ENCODE measurements at places on chromosomes 1 and 21. TPM values are rescaled to one million over a fixed set of nuclear protein-coding genes. Genes with fewer than 3 reads are reported as not detected.
A peak's percentile ranks its signal among the peaks of the same experiment; 100 is the strongest.

DNA sequence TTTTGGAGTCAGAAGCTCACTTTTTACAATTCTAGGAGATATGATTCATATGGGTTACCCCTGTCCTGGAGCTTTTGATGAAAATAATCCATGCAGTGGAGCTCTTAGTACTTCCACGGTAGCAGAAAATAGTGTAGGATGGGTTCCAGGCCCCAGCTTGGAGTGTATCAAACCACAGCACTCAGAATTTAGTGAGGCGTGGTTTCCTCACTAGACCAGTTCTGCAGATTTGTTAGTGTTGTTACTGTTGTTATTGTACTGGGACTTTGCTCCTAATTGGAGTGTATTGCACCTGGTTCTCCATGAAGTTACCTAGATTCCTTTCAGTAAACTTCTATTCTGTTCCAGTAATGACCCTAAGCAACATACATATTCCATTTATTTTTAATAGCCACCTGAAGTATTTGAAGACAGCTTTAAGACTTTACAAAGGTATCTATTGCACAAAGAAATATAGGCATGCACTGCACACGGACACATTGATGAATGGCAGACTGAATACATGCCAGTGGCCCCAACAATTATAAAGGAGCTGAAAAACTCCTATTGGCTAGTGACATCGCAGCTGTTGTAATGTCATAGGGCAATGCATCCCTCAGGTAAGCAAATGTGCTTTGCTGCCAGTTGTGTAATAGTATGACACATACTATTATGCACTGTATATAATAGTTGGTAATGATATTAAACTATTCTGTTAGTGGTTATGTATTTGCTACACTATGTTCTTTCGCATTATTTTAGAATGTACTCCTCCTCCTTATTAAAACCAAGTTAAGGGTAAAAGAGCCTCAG, 1058.0 kb downstream of the KCNT2 start:
- no peak for DNase-seq

DNA sequence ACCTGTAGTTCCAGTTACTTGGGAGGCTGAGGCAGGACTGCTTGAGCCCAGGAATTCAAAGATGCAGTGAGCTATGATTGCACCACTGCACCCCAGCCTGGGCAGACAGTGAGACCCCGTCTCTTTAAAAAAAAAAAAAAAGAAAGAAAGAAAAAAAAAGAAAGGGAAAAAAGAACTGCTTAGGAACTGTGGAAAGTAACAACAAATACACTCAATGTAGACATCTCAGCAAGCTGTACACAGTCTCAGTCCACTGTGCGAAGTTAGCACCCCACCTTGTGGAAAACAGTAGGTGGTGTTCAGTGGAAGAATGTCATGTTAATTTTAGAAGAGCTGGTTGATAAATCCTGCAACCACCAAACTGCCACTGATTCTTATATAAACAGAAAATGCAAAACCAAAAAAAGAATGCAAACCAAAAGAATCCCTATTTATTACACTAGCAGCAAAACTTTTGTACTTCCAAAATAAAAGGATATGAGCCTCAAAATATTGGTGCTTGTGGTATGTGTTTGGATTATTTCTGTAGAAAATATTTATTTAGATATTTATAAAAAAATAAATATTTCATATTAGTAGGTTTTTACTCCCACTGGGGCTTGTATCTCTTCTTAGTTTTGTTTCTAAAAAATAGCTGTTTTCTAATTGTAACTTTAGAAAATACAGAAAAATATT, 31.1 kb downstream of the ALG14 start:
- DNase-seq = peak; percentile 84

- no peak for DNase-seq
Observed at GRCh38 chr1:53057127-53057526, 4.9 kb upstream of the PODN start.

GRCh38 chr1:241992734-241993133, 6.2 kb downstream of the MAP1LC3C start:
- peak; percentile 78 for DNase-seq

TP53BP2 gene
- total RNA-seq = 118 TPM

DNA sequence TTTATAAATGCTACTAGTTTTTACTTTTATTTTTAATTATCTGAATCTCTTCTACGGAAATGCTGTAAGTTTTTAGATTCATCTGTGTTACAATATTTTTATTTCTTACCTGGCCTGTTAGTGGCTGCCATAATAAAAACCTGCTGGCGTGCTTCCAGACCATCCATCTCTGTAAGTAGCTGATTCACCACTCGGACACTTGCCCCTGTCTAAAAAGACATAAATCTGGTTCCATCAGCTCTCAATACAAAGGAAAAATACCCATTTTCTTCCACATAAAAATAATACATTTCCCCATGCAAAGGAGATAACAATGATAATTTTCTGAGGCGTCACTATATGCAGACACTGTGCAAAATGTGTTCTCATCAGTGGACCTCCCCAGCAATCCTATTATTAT, 62.0 kb downstream of the NVL start:
- no peak for DNase-seq

VAMP4 gene
- 10.7 TPM for total RNA-seq

GRCh38 chr1:156750191-156750672, 1.2 kb downstream of the HDGF start:
- DNase-seq = no peak

CYP4Z1 gene
- total RNA-seq = not detected

GRCh38 chr1:180425952-180426351, 76.4 kb downstream of the ACBD6 start:
- peak; percentile 7 for DNase-seq

DNA sequence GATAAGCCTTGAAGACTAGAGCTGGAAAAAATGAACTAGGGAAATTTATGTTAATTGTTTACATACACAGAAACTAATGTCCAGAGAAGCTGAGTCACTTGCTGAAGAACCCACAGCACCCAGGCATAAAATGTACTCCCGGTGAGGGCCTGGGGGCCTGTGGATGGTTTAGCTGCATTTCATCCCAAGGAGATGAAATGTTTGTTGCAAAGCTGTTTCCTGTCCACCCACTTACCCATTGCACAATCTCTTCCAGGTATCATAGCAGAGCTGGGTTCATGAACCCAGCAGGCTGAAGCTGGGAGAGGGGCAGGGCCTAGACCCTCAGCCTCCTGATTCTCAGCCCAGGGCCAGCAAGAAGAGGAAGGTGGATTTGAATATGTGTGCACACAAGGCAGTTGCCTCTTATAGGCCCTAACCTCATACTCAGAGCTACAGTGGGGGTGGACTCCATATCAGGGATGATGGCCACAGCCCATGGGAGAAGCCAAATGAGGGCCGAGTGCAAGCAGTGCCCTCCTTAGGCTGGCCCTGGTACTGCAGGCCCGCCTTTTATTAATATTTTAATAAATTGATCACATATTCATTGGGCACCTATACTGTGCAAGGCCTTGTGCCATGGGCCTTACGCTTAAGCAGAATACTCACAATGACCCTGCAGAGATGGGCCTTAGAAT, 110.8 kb downstream of the LACTBL1 start:
- DNase-seq = peak; percentile 95

DNA sequence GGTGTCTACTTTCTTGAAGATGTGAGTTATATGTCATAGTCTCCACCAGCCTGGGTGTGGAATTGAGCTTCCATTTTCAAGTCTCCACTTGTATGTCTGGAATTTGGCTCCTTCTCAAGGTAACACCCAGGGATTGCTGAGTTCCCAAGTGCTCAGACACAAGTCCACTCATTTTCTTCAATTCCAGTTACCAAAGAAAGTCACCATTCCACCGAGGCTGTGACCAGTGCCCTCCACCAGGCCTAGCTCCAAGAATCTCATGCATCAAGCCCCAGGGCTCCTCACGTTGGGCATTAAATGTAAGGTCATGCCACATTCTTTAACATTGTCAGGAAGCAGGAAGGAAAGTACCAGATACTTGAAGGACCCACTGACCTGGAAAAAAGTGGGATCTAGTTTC, 2.4 kb upstream of the RAB4A start:
- DNase-seq = peak; percentile 49

TRPM2 gene
- 0.52 TPM for total RNA-seq

DNA sequence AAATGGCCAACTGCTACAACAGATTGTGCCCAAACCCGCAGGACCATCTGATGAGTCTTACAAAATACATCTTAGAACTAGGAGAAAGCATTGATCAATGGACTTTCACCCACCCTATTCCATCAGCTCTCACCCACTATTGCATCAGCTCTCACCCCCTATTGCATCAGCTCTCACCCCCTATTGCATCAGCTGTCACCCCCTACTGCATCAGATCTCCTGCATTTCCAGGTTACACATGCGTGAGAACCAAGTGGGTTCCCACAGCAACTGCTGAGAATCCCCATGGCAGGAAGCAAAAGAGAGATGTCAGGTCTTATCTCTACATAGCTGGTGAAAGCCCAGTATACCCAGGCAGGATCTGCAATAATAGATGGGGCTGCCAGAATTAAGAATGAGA, 533.5 kb downstream of the LTN1 start:
- no peak for DNase-seq

GRCh38 chr1:39107341-39108290, 81.5 kb downstream of the NDUFS5 start:
- peak; percentile 60 for DNase-seq

DNA sequence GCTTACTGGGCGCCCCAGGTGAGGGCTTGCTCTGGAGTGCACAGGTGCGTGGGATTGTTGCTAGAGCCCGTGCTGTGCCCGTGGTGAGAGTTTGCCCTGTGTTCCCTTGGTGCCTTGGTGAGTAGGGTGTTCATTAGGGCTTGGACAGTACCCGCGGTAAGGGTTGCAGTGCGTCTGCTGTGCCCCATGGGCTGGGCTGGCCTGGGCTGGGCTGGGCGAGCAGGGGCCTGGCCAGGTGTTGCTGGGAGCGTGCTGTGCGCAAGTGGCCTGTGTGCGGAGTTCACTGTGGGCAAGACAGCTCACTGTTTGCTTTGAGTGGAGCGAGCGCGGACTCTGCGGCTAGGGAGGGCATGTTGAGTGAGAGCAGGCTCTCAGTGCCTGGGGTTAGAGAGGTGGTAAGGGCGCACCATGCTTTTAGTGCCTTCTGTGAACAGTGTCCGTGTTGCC, 725 bp downstream of the CR1L start:
- DNase-seq = no peak

RNF2 gene
- total RNA-seq = 31.3 TPM

GRCh38 chr21:42132183-42132582, 61.1 kb downstream of the UMODL1 start:
- DNase-seq = no peak

DNA sequence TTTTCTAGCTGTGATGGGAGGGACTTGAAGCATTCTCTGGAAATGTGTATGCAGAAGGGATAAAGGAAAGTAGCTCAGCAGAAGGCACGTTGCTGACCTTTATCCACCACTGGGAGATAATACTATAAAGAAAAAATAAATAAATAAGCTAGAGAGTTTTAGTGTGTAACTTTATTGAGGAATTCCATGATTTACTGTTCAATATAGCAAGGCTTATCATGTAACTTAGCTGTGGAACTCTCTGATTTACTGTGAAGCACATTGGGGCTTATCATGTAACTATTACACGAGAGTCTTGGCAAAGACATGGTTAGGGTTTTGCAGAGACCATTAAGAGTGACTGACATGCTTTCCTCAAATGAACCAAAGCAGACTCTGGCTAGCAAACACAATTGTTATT, 316.1 kb upstream of the SNX7 start:
- no peak for DNase-seq

- peak; percentile 43 for DNase-seq
Observed at GRCh38 chr1:74334147-74334546, 99.0 kb downstream of the TNNI3K start.

NBPF9 gene
- total RNA-seq = 11.3 TPM

MCM3AP gene
- 39.4 TPM for total RNA-seq

PCSK9 gene
- total RNA-seq = 17.5 TPM

DNA sequence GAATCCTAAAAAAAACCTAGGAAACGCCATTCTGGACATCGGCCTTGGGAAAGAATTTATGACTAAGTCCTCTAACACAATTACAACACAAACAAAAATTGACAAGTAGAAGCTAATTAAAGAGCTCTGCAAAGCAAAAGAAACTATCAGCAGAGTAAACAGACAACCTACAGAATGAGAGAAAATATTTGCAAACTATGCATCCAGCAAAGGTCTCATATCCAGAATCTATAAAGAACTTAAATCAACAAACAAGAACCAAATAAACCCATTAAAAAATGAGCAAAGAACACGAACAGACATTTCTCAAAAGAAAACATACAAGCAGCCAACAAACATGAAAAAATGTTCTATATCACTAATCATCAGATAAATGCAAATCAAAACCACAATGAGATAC, 58.6 kb downstream of the PTGFR start:
- DNase-seq = no peak

RNU1-2 gene
- under 0.01 TPM for total RNA-seq

GRCh38 chr1:55893155-55893554, 678.0 kb upstream of the USP24 start:
- peak; percentile 78 for DNase-seq

RNU1-1 gene
- total RNA-seq = under 0.01 TPM

DNA sequence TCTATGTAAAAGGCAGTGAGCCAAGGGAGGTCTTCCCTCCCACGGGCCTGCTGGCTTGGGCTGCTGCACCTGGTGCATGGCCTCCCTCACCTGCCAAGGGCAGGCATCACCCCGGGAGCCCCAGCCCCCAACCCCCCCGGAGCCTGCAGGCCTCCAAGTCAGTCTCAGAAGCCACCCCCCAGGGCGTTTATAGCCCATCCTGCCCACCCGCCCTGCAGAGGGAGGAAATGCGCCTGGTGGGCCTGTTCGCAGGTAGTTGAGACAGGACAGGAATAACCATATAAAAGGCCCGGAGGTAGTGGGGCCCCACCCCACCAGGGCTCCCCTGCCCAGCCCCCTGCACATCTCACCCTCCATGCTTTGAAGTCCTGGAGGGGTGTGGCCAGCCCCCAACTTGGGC, 18.2 kb upstream of the ARF1 start:
- no peak for DNase-seq

- DNase-seq = no peak
Observed at GRCh38 chr1:53822931-53823330, 15.2 kb downstream of the NDC1 start.

DNA sequence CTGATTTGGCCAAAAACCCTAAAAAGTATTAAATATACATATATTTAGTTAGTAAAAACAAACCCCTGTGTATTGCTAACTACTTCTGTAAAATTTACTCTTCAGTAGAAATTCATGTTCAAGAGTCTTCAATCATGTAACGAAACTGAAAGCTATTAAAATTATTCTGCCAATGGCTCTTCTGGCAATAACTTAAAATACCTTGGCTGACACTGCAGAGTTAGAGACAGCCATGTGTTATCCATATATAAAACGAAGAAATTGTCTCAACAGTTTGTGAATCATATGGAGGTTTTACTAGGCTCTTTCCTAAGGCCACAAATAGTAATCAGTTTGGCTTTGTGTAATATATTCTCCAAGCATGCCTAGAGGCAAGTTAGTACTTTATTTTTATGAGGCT, 357.2 kb downstream of the COL11A1 start:
- no peak for DNase-seq

GRCh38 chr1:167469280-167469965, 48.9 kb downstream of the CD247 start:
- no peak for DNase-seq

CATSPERE gene
- 1.8 TPM for total RNA-seq

- no peak for DNase-seq
Observed at GRCh38 chr1:236718328-236718727, 32.0 kb downstream of the ACTN2 start.

ITLN2 gene
- total RNA-seq = not detected

CHODL gene
- total RNA-seq = 0.30 TPM

GRCh38 chr1:60828944-60829343, 253.4 kb upstream of the NFIA start:
- no peak for DNase-seq

- DNase-seq = peak; percentile 97
Observed at GRCh38 chr1:87888446-87888845, 559.8 kb downstream of the LMO4 start.

All from renal cortical epithelial cell (primary cell).